Karpas-422 (cell line): ENCODE measurements at places on chromosomes 3 and 15. TPM values are rescaled to one million over a fixed set of nuclear protein-coding genes. Genes with fewer than 3 reads are reported as not detected.

RNU5B-1 gene
- not detected in 2 replicates for total RNA-seq

CRABP1 gene
- not detected in 2 replicates for total RNA-seq

SLC28A2 gene
- total RNA-seq, result not detected in 2 replicates

CKMT1B gene
- total RNA-seq, result not detected in 2 replicates

CCRL2 gene
- total RNA-seq, result 0.14 TPM in 1 of 2 replicates, not detected in the other

SHC4 gene
- total RNA-seq, result 0.22 TPM in 1 of 2 replicates, not detected in the other

CCR8 gene
- not detected in 2 replicates for total RNA-seq

CCNDBP1 gene
- total RNA-seq, result 119 and 130 TPM in 2 replicates

LCMT2 gene
- total RNA-seq, result 10.0 and 11.1 TPM in 2 replicates
